MCF 10A (cell line): ENCODE measurements at places on chromosomes 5 and 9. TPM values are rescaled to one million over a fixed set of nuclear protein-coding genes. Genes with fewer than 3 reads are reported as not detected.

PRSS3 gene
- 0.74 and 1.4 TPM in 2 replicates for total RNA-seq

SPINK13 gene
- not detected in 2 replicates for total RNA-seq

SLC27A6 gene
- total RNA-seq = 0.12 and 0.16 TPM in 2 replicates

NR2F1 gene
- 1.4 and 1.7 TPM in 2 replicates for total RNA-seq

GRCh38 chr5:146284016-146284415, 54.6 kb upstream of the POU4F3 start:
- DNase-seq = peak; percentile 39

GRCh38 chr5:153569036-153569435, 78.6 kb downstream of the GRIA1 start:
- no peak for DNase-seq

DNA sequence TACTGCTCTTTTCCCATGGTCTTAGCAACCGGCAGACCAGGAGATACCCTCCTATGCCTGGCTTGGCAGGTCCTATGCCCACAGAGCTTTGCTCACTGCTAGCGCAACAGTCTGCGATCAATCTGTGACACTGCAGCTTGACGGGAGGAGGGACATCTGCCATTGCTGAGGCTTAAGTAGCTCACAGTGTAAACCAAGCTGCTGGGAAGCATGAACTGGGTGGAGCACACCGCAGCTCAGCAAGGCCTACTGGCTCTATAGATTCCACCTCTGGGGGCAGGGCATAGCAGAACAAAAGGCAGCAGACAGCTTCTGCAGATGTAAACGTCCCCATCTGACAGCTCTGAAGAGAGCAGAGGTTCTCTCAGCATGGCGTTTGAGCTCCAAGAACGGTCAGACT, 40.4 kb downstream of the MCTP1 start:
- no peak for DNase-seq

DNA sequence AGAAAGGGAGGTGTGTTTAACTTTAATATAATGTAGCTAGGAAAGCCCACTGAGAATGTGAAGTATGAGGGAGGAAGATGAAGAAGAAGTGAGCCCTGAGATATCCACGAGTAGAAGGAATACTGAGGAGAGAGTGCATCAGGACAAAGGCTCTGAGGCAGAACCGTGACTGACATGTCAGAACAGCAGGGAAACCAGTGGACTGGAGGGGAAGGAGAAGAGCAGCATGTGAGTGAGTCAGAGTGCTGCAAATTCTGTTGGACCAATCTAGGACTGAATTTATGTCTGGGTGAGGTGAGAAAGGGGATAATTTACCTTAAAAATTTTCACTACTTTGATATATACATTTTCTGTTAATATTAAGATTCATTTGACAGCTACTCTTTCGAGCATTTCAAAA, 110.3 kb downstream of the ST8SIA4 start:
- no peak for DNase-seq

GRCh38 chr9:89477811-89478630, 19.9 kb downstream of the SEMA4D start:
- no peak for DNase-seq

DNA sequence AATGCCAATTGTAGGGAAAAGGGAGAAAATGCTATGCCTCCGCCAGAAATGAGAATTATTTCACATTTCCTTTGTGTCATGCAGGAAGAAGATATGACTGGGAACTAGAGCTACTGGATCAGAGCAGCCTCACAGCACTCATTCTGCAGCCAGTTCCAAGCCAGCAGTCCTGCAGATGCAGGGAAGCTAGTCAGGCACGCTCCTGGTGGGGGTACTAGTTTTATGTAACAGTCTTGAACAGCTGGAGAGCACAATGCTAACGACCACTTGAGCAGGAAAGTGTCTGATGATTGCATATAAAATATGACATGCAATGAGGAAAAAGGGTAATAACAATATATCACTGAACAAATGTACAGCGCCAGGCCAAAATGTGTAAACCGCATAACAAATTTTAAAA, 21.7 kb downstream of the CDH10 start:
- no peak for DNase-seq

DNA sequence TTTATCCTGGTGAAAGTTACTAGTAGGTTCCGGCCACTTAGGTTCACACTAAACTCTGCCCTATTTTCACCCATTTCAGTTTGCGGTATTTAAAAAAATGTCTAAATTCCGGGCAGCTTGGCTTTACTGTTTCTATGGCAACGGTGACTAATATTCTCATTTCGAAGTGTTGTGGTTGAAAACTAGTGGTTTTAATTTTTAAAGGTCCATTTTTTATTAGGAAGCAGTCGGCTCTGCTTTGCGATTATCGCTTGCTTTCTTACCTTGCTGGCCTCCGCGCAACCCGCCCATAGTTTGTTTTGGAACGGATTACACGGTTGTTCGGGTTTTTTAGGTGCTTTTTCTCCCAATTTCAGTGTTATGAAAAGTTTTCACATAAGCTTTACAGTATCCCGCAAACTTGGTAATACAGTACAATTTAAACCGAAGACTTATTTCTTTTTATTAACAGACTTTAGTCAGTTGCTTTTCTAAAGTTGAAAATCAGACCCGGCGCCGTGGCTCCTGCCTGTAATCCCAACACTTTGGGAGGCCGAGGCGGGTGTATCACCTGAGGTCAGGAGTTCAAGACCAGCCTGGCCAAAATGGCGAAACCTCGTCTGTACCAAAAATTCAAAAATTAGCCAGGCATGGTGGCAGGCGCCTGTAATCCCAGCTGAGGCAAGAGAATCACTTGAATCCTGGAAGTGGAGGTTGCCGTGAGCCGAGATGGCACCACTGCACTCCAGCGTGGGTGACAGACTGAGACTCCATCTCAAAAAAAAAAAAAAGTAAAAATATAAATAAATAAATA, 1.6 kb downstream of the KDM4C start:
- DNase-seq = peak; percentile 71
